Mesothelial cell of epicardium (in vitro differentiated cells): ENCODE measurements at places on chromosomes 7 and 10.

DNA sequence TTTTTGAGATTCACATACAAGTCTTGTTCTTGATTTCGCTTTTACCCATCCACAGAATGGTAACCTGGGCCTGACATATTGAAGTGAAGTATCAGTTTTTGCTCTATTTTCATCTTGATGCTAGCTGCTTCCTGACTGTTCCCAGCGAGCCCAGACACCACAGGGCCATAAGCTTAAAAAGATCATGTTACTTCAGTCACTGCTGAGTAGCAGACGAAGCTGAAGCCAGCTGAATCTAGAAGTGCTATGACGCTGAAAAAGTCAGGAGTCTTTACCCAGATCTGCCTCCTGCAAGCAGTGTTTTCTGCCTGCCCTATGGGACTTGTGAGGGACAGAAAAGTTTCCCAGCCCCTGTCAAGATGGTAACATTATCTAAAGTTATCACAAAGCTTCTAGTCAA is 2.7 kb upstream of the PRXL2A start:
- no peaks in the 10 kb centered on the region for H3K27me3 ChIP-seq
- H3K27ac ChIP-seq = peak overlapping the region; percentile 22
- no peak for DNase-seq
- no peaks in the 10 kb centered on the region for H3K36me3 ChIP-seq
- peaks cover 33% of the 10 kb centered on the region for H3K4me1 ChIP-seq

- peaks cover 22% of the 10 kb centered on the region for H3K27me3 ChIP-seq
- H3K36me3 ChIP-seq = no peaks in the 10 kb centered on the region
- peak; percentile 30 for DNase-seq
- H3K4me3 ChIP-seq = no peak overlapping the region
Measured at GRCh38 chr7:157476201-157476600, 139.4 kb downstream of the DNAJB6 start.

GRCh38 chr7:99019523-99020412 is 124.1 kb downstream of the SMURF1 start:
- no peak overlapping the region for H3K27ac ChIP-seq
- no peak overlapping the region for H3K4me3 ChIP-seq
- no peaks in the 10 kb centered on the region for H3K27me3 ChIP-seq
- peaks cover 59% of the 10 kb centered on the region for H3K36me3 ChIP-seq

DNA sequence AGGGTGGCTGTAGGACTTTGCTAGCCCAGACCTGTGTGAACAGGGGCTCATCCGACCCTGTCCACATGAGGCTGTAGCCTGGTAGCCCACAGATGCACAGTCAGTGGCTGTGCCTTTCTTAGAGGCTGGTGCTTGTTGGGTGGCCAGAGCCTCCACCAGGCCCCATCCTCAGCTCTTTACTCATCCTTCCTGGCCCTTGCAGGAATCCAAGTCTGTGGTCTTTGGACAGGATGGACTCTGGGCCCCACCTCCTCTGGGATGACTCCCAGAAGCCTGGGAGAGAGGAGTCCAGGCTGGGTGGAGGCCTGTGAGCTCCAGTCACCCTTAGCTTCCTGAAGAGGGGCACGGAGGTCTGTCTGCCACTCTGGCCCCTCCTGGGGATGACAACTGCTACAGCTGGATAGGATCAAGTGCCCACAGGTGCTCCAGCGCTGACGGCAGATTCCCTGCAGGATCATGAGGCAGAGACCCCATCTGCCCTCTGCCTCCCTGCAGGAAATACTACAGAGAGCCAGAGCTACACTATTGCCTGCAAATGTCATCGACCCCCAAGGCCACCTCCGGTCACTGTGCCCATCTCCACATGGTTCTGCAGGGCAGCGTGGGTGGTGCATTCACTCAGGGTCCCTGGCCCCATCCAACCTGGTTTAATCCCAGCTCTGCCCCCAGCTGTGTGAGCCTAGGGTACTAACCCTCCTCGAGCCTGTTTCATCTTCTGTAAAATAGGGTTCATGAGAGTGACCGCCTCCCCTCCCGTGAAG is 114.5 kb downstream of the PTPN20 start:
- no peaks in the 10 kb centered on the region for H3K4me1 ChIP-seq
- H3K27me3 ChIP-seq = no peaks in the 10 kb centered on the region
- DNase-seq = peak; percentile 14
- no peaks in the 10 kb centered on the region for H3K36me3 ChIP-seq
- no peak overlapping the region for H3K27ac ChIP-seq
- H3K4me3 ChIP-seq = no peak overlapping the region

- H3K27me3 ChIP-seq = no peaks in the 10 kb centered on the region
- DNase-seq = no peak
- no peak overlapping the region for H3K27ac ChIP-seq
- no peak overlapping the region for H3K4me3 ChIP-seq
- H3K36me3 ChIP-seq = peaks cover 3% of the 10 kb centered on the region
- H3K4me1 ChIP-seq = no peaks in the 10 kb centered on the region
Measured at GRCh38 chr7:7146837-7147236, 35.5 kb upstream of the C1GALT1 start.

DNA sequence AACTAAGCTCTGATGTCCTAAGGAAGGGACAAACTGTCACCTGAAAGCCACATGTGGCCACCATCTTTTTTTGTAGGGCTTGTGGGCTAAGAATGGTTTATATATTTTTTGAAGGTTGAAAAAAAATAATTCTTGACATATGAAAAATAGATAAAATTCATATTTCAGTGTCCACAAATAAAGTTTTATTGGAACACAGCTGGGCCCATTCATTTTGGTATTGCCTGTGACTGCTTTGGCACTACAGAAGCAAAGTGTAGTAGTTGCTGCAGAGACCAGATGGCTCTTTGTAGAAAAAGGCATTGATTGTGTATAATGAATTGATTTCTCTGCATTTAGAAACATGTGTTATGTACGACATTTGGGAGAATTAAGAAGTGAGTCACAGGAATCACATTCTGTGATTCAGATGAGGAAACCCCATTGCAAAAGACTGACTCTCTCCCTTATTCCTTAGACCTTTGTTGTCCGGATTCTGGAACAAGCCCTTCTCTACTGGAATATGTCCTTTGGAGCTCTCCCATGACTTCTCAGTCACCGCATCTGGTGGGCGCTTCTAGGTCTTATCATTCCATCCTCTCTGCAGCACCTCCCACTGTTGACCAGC is 438.7 kb downstream of the LRMDA start:
- no peaks in the 10 kb centered on the region for H3K36me3 ChIP-seq
- peaks cover 58% of the 10 kb centered on the region for H3K27me3 ChIP-seq
- H3K4me1 ChIP-seq = peaks cover 21% of the 10 kb centered on the region
- DNase-seq = no peak
- no peak overlapping the region for H3K27ac ChIP-seq

DNA sequence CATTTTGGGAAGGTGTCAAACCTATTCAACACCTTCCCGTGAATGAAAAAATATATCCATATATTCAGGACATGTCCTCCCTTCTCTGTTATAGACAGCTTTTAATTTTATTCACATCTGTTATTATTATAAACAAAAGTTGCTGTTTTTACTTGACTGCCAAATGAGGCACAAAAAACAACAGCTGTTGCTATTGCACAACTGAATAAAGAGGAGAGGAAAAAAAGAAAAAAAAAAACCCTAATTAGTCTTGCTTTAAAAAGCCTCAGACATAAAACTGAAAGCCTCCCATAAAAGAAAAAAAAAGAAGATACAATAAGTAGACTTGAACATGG is 153.4 kb downstream of the BMPER start:
- no peak for DNase-seq
- H3K4me1 ChIP-seq = peaks cover 7% of the 10 kb centered on the region
- no peak overlapping the region for H3K4me3 ChIP-seq
- no peaks in the 10 kb centered on the region for H3K36me3 ChIP-seq
- H3K27ac ChIP-seq = no peak overlapping the region
- H3K27me3 ChIP-seq = peaks cover 6% of the 10 kb centered on the region

DNA sequence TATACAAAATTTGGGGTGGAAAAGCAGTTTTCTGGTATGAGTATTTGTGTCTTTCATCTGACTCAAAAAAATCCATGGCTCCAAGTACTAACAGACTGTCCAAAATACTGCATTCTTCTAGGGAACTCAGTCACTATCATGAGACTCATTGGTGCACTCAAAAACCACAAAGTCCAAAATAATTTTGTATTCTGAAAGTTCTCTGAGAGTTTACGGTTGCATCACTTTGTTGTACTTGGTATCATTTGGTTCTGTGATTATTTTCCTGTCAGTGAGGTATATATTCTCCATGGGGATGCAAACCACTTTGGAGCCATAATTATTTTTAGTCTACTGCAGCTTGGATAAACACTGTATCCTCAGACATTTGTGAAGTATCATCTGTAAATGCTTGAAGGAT is 28.0 kb upstream of the CABCOCO1 start:
- no peak for DNase-seq
- H3K4me3 ChIP-seq = no peak overlapping the region
- H3K4me1 ChIP-seq = peaks cover 11% of the 10 kb centered on the region
- no peak overlapping the region for H3K27ac ChIP-seq

GRCh38 chr7:40717242-40717641 is 582.4 kb downstream of the SUGCT start:
- H3K27ac ChIP-seq = peak overlapping the region; percentile 96
- peak; percentile 57 for DNase-seq
- H3K36me3 ChIP-seq = no peaks in the 10 kb centered on the region
- H3K4me1 ChIP-seq = peaks cover 73% of the 10 kb centered on the region

DNA sequence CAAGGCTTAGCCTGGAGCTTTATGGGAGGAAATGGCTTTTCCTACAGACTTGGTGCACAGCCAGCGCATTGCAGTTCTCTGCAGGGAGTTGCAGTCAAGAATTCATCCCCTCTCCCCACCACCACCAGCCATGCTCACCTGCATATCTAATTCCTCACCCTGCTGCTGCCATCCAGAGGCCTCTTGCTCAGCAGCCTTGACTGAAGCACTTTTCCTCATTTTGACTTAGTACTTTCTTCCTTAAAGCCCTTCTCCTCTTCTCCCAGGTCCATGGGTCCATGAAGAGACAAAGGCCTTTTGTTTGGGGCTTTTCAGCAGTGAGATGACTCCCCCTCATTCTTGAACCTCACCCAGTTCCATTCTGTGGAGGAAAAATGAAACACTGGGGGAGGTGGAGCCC is 39.7 kb upstream of the GPR141 start:
- no peak overlapping the region for H3K4me3 ChIP-seq
- no peaks in the 10 kb centered on the region for H3K36me3 ChIP-seq
- H3K27ac ChIP-seq = no peak overlapping the region

GRCh38 chr10:96482815-96483588 is 30.7 kb downstream of the TLL2 start:
- no peaks in the 10 kb centered on the region for H3K4me1 ChIP-seq
- no peak overlapping the region for H3K27ac ChIP-seq
- DNase-seq = no peak
- no peaks in the 10 kb centered on the region for H3K36me3 ChIP-seq
- no peak overlapping the region for H3K4me3 ChIP-seq
